Caco-2 (cell line): ENCODE measurements at places on chromosomes 3 and 15. TPM values are rescaled to one million over a fixed set of nuclear protein-coding genes. Genes with fewer than 3 reads are reported as not detected.

GRCh38 chr15:91426412-91426811 lies 326.4 kb downstream of the SV2B start:
- no peaks in the 10 kb centered on the region for H3K36me3 ChIP-seq
- H3K27ac ChIP-seq, result no peak overlapping the region
- H3K27me3 ChIP-seq, result no peaks in the 10 kb centered on the region
- no peaks in the 10 kb centered on the region for H3K4me1 ChIP-seq

IMPG2 gene
- total RNA-seq, result 0.07 TPM in 1 of 2 replicates, not detected in the other

DNA sequence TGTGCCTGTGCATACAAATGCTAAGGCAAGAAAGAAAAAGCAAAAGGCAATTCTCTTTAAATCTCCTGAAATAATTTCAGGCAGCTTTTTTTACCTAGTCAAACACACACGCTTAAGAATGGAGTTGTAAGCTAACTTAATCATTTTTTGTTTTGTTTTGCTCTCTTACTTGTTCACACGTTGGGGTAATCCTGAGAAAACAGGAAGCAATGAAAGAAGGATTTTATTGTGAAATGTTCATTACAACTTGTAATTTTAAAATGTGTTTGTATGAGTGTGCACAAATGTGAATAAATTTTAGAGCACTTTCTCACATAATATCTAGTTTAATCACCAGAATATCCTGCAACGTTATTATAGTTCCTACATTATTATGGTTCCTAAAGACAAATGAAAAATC lies 263.8 kb downstream of the LPP start:
- no peaks in the 10 kb centered on the region for H3K36me3 ChIP-seq
- H3K27ac ChIP-seq, result no peak overlapping the region
- H3K4me1 ChIP-seq, result no peaks in the 10 kb centered on the region
- no peaks in the 10 kb centered on the region for H3K27me3 ChIP-seq

AMT gene
- total RNA-seq, result 1.6 and 2.5 TPM in 2 replicates

PTPRG gene
- 46.4 and 46.5 TPM in 2 replicates for total RNA-seq

BNC1 gene
- total RNA-seq, result not detected in 2 replicates

DNA sequence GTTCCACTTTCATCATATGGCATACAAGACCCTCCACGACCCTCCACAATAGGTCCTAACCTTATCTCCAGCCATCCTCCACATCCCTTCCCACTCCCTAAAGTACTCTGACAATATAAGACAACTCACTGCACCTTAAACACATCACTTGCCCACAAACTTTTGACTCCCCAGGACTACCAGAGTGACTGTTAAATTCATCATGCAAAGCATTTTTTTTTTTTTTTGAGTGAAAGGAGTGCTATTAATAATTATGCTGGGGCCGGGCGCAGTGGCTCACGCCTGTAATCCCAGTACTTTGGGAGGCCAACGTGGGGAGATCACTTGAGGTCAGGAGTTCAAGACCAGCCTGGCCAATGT lies 55.8 kb downstream of the OSBPL10 start:
- H3K36me3 ChIP-seq, result no peaks in the 10 kb centered on the region
- no peak overlapping the region for H3K4me3 ChIP-seq
- peak overlapping the region; percentile 13 for H3K27ac ChIP-seq

- H3K36me3 ChIP-seq, result no peaks in the 10 kb centered on the region
- no peak overlapping the region for H3K4me3 ChIP-seq
Observed at GRCh38 chr3:167001374-167001773, 378.7 kb downstream of the ZBBX start.

GRCh38 chr3:196192524-196193051 lies 18.6 kb downstream of the ZDHHC19 start:
- no peak overlapping the region for H3K27ac ChIP-seq
- H3K27me3 ChIP-seq, result no peaks in the 10 kb centered on the region
- no peak overlapping the region for H3K4me3 ChIP-seq

GRCh38 chr3:9110316-9110715 lies 139.1 kb downstream of the SRGAP3 start:
- H3K27me3 ChIP-seq, result no peaks in the 10 kb centered on the region
- H3K27ac ChIP-seq, result no peak overlapping the region
- DNase-seq, result no peak
- no peaks in the 10 kb centered on the region for H3K36me3 ChIP-seq

C2CD4A gene
- total RNA-seq, result 0.11 and 0.19 TPM in 2 replicates

GRCh38 chr3:76049776-76050175 lies 264.4 kb upstream of the ZNF717 start:
- no peaks in the 10 kb centered on the region for H3K36me3 ChIP-seq
- no peaks in the 10 kb centered on the region for H3K27me3 ChIP-seq
- DNase-seq, result no peak
- H3K4me3 ChIP-seq, result no peak overlapping the region
- no peak overlapping the region for H3K27ac ChIP-seq

GRCh38 chr15:66170042-66170441 lies 83.5 kb downstream of the MEGF11 start:
- DNase-seq, result no peak
- no peak overlapping the region for H3K4me3 ChIP-seq
- no peak overlapping the region for H3K27ac ChIP-seq
- H3K36me3 ChIP-seq, result no peaks in the 10 kb centered on the region
- H3K4me1 ChIP-seq, result no peaks in the 10 kb centered on the region
- no peaks in the 10 kb centered on the region; the same call in 1 of the 2 replicates for H3K27me3 ChIP-seq

GRCh38 chr15:80871858-80872257 lies 92.7 kb downstream of the CEMIP start:
- no peaks in the 10 kb centered on the region for H3K36me3 ChIP-seq
- no peaks in the 10 kb centered on the region for H3K4me1 ChIP-seq
- no peak overlapping the region for H3K4me3 ChIP-seq
- H3K27me3 ChIP-seq, result no peaks in the 10 kb centered on the region

DNA sequence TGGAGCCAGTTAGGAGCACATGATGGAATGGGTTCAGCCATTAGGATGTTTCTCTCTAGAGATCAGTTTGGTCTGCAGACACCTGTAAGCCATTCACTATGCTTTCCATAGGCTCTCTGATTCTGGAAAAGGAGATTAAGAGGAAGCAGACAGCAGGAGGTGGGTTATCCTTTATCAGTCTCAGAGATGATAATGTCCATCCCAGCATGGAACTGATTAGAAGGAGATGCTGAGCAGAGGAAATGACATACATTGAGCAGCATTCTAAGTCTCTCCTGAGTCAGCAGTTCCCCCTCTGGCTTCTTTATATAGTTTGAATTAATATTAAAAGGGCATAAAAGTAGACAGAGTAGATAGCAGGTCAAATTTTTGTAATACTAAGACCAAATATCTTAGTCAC lies 591.1 kb downstream of the GBE1 start:
- no peak overlapping the region for H3K27ac ChIP-seq
- DNase-seq, result no peak
- H3K27me3 ChIP-seq, result no peaks in the 10 kb centered on the region
- H3K36me3 ChIP-seq, result no peaks in the 10 kb centered on the region

GRCh38 chr3:42013691-42014457 lies 52.0 kb upstream of the ULK4 start:
- H3K27ac ChIP-seq, result peak overlapping the region; percentile 72
- no peak for DNase-seq
- no peaks in the 10 kb centered on the region; the same call in 1 of the 2 replicates for H3K27me3 ChIP-seq
- 0 out of 2 replicates have a peak, but pooled peaks cover 9% of the 10 kb centered on the region for H3K4me1 ChIP-seq
- H3K4me3 ChIP-seq, result peak overlapping the region; percentile 89

GRCh38 chr3:182596676-182597410 lies 196.5 kb upstream of the ATP11B start:
- no peak overlapping the region for H3K4me3 ChIP-seq
- no peak overlapping the region for H3K27ac ChIP-seq
- no peak for DNase-seq
- no peaks in the 10 kb centered on the region for H3K27me3 ChIP-seq
- peaks cover 23% of the 10 kb centered on the region for H3K4me1 ChIP-seq

GRCh38 chr15:82928711-82929110 lies 23.8 kb downstream of the HOMER2 start:
- no peaks in the 10 kb centered on the region for H3K4me1 ChIP-seq
- H3K27ac ChIP-seq, result no peak overlapping the region
- no peaks in the 10 kb centered on the region for H3K36me3 ChIP-seq
- no peaks in the 10 kb centered on the region; the same call in 1 of the 2 replicates for H3K27me3 ChIP-seq
- no peak overlapping the region for H3K4me3 ChIP-seq

GRCh38 chr3:65030847-65031463 lies 343.2 kb upstream of the ADAMTS9 start:
- peak overlapping the region; percentile 12 for H3K27ac ChIP-seq
- no peaks in the 10 kb centered on the region for H3K27me3 ChIP-seq
- H3K36me3 ChIP-seq, result no peaks in the 10 kb centered on the region
- no peak overlapping the region for H3K4me3 ChIP-seq
- H3K4me1 ChIP-seq, result peaks cover 9% of the 10 kb centered on the region

DNA sequence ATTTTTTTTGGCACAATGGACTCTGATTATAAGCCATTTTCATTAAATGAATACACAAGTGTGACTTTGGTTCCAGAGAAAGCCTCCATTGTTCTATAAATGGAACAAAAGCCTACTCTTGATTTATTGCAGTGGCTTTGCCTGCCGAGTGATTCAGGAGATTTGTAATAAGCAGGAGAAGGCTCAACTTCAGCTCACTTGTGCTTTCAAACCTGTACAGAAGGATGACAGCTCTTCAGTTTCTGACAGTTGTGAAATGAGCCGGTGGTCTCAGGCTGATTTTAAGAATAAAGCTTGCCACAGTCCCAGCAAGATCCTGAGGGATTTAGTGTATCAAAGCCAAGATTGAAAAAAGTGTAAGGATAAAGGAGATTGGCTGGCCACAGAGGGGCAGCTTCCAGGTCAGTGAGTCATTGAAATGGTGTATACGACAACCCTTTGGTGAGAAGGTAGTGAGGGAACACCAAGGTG lies 438.8 kb upstream of the TGFBR2 start:
- no peaks in the 10 kb centered on the region for H3K36me3 ChIP-seq
- no peak overlapping the region for H3K4me3 ChIP-seq
- H3K27ac ChIP-seq, result no peak overlapping the region
- no peak for DNase-seq

GRCh38 chr15:57388464-57388863 lies 12.2 kb downstream of the CGNL1 start:
- peaks cover 32% of the 10 kb centered on the region for H3K4me1 ChIP-seq
- H3K4me3 ChIP-seq, result no peak overlapping the region
- no peaks in the 10 kb centered on the region for H3K27me3 ChIP-seq
- no peak for DNase-seq
- H3K36me3 ChIP-seq, result no peaks in the 10 kb centered on the region

DNA sequence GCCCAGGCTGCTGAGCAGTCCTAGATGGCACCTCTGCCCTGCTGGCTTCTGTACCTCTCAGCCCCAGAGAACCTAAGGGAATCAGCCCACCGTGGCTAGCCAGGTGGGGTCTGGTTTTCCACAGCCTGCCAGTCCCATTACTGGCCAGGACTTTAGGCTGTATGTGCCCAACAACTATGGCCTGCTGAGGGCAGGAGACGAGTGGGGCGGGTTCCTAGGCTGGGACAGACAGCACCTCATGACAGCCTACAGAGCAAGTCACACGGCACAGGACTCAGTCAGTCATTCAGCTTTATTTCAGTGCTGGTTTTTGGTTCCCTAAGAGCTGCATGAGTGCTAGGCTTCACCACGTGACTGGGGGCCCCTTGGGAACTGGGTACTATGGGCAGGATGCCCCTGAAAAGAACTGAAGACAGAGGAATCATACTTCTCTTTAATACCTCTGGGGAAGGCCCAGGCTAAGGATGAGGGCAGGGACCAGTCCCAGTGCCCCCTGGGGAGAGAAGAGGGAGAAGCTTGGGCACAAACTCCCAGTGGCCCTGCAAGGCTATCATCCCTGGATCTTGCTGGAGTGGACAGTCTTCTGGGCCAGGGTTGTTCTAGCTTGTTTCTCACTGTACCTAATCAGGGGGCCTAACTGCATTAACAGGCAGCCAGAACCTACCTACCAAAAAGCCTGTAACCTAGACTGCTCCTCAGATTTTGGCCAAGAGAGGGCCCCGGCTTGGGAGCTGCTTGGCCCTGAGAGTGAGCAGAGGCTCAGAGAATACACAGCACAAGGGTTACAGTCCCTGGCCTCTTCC lies 14.8 kb downstream of the CLK3 start:
- H3K27me3 ChIP-seq, result no peaks in the 10 kb centered on the region
- peaks cover 12% of the 10 kb centered on the region for H3K36me3 ChIP-seq
- H3K4me1 ChIP-seq, result no peaks in the 10 kb centered on the region
- H3K4me3 ChIP-seq, result no peak overlapping the region
- no peak overlapping the region for H3K27ac ChIP-seq

DNA sequence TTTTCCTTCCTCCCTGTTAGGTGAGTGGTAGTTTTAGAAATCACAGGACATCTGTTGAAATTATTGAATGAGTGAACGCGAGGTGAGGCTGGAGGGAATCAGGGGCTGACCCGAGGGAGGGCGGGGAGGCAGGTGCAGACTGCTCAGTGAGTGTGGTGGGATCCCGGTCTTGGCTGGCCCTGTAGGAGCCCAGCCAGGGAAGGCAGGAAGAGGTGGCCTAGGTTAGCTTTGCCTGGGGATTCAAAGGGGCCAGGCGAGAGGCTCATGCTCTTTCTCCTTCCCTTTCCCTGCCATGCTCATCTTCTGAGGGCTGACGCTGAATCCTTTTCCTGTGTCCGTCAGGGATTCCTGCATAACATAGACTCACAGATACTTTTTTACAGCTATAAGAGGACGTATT lies 15.1 kb downstream of the CACNA1D start:
- DNase-seq, result no peak
- H3K27ac ChIP-seq, result no peak overlapping the region
- no peak overlapping the region for H3K4me3 ChIP-seq

DNA sequence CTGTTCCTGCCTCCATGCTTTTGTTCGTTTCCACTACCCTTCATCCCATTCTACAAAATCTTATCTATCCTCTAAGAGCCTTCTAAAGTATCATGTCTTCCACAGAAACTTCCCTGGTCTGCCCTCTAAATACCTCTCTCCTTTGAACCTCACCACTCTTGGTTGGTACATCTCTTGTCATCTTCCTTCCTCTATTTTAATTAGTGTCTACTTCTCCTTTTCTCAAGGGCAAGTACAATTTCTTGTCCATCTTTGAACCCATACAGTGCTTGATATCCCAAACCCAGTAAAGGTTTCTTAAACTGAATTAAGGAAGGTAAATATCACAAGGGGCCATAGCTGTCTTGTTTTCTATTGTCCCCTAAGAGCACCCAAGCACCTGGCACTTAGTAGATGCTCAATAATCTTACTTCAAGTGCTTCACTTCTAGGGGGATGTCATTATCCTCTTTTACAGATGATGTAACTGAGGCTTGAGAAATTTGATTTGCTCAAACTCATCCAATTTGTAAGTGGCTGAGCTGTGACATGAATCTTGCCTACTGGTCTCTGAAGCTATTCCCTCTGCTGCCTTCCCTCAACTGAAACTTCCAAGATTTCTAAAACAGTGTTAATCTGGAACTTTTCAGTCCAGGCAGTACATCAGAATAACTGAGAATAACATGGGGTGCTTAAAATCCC lies 2.6 kb upstream of the DAPK2 start:
- H3K27me3 ChIP-seq, result no peaks in the 10 kb centered on the region
- H3K27ac ChIP-seq, result no peak overlapping the region
- H3K4me1 ChIP-seq, result peaks cover 20% of the 10 kb centered on the region
- no peak for DNase-seq
- H3K4me3 ChIP-seq, result no peak overlapping the region

- H3K4me3 ChIP-seq, result no peak overlapping the region
- no peaks in the 10 kb centered on the region; the same call in none of the 2 replicates for H3K27me3 ChIP-seq
- no peak for DNase-seq
- no peaks in the 10 kb centered on the region for H3K36me3 ChIP-seq
- no peak overlapping the region for H3K27ac ChIP-seq
- no peaks in the 10 kb centered on the region for H3K4me1 ChIP-seq
Observed at GRCh38 chr3:113147681-113148261, 63.6 kb upstream of the BOC start.
